ENCODE measurements at places on chromosomes 16 and 17.

GRCh38 chr17:59848778-59849177, 44.0 kb downstream of the TUBD1 start:
- DNase-seq: no peak

GRCh38 chr17:62098623-62099231, 33.6 kb upstream of the MED13 start:
- DNase-seq: no peak

DNA sequence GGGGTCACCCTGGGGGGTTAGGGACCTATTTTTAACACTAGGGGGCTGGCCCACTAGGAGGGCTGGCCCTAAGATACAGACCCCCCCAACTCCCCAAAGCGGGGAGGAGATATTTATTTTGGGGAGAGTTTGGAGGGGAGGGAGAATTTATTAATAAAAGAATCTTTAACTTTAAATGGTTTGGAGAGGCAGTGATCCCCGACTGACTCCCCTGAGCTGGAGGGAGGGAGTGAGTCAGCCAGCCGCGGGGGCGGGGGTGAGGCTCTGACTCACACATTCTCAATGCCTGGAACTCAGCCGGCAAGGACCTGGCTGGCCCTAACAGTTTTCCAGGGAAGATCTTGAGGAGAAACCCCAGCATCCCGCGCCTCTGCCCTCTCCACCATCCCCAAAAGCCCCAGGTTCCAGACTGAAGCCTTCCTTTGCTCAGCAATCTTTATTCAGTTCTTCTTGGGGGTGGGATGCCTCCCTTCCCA, 1.5 kb downstream of the HCFC1R1 start:
- DNase-seq: peak; percentile 82

- DNase-seq: no peak
These were observed 14.2 kb upstream of the CCL1 start for GRCh38 chr17:34377078-34377823.

- no peak for DNase-seq
These were observed 2.6 kb downstream of the ZCCHC14 start for GRCh38 chr16:87490096-87490798.
